Liver (tissue), 10 donors: ENCODE measurements at places on chromosomes 16 and 17. TPM values are rescaled to one million over a fixed set of nuclear protein-coding genes. Genes with fewer than 3 reads are reported as not detected.
A peak's percentile ranks its signal among the peaks of the same experiment; 100 is the strongest.

Gene SEC14L1
- total RNA-seq = 34.6 TPM

GRCh38 chr16:14110728-14111251, 39.7 kb downstream of the MRTFB start:
- H3K27me3 ChIP-seq = no peaks in the 10 kb centered on the region
- H3K36me3 ChIP-seq = no peaks in the 10 kb centered on the region
- peaks cover 38% of the 10 kb centered on the region for H3K4me1 ChIP-seq
- no peak overlapping the region for H3K4me3 ChIP-seq
- no peak for DNase-seq

DNA sequence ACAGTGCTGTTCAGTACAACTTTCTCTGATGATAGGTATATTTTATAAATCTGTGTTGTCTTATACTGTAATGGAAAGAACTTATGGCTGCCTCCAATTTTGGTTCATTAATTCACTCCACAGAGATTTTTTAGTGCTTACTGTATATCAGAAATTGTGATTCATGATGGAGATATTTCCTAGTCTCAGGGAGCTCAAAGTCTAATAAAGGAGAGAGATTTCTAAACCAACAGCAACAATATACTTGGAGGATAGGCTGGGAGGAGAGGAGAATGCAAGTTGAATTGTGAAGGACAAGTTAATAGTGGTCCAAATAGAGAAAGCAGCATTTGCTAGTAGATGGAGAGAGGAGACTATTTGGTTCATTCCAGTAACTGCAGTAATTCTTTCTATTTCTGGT, 63.5 kb downstream of the TANC2 start:
- no peaks in the 10 kb centered on the region for H3K4me1 ChIP-seq
- H3K36me3 ChIP-seq = no peaks in the 10 kb centered on the region
- DNase-seq = no peak
- H3K27me3 ChIP-seq = no peaks in the 10 kb centered on the region

DNA sequence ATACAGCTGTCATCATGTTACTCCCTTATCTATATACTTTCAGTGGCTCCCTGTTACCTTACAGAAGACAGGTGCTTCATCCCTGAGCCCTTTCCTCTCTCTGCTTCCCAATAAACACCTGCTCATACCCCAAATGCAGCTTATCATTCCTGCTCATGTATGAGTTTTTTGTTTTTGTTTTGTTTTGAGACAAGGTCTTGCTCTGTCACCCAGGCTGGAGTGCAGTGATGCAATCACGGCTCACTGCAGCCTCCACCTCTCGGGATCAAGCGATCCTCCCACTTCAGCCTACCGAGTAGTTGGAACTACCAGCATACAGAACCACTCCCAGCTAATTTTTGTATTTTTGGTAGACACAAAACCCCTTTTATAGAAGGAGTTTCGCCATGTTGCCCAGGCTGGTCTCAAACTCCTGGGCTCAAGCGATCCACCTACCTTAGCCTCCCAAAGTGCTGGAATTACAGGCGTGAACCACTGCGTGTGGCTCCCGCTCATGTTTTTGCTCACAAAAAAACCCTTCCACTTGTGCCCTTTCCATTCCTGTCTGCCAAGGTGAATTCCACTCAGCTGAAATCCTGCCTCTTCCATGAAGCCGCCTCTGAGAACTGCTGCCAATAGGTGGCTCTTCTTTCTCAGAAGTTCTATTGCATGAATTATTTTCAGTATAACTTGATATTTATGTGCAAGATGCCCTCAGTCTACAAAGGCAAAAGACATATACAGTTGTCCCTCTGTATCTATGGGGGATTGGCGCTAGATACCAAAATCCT, 7.9 kb upstream of the RNF157 start:
- H3K27me3 ChIP-seq = no peaks in the 10 kb centered on the region
- H3K4me3 ChIP-seq = no peak overlapping the region
- peaks cover 1% of the 10 kb centered on the region for H3K4me1 ChIP-seq
- no peak overlapping the region for H3K27ac ChIP-seq
- no peaks in the 10 kb centered on the region for H3K36me3 ChIP-seq

GRCh38 chr16:46974352-46974751, 878 bp upstream of the DNAJA2 start:
- H3K27me3 ChIP-seq = no peaks in the 10 kb centered on the region
- H3K27ac ChIP-seq = peak overlapping the region; percentile 99
- peak overlapping the region; percentile 92 for H3K4me3 ChIP-seq
- peaks cover 3% of the 10 kb centered on the region for H3K36me3 ChIP-seq
- H3K4me1 ChIP-seq = peaks cover 10% of the 10 kb centered on the region
- no peak for DNase-seq

- peaks cover 4% of the 10 kb centered on the region for H3K4me1 ChIP-seq
- no peaks in the 10 kb centered on the region for H3K27me3 ChIP-seq
- DNase-seq = peak; percentile 44
- no peak overlapping the region for H3K27ac ChIP-seq
These were observed 404.1 kb downstream of the WWOX start for GRCh38 chr16:78503602-78504001.

Gene HBQ1
- total RNA-seq = not detected
